ENCODE measurements at places on chromosomes 11 and 22.
A peak's percentile ranks its signal among the peaks of the same experiment; 100 is the strongest.

GRCh38 chr11:3827434-3828186, 13.1 kb downstream of the RHOG start:
- DNase-seq = no peak

- no peak for DNase-seq
Observed at GRCh38 chr11:64090806-64091516, 55.2 kb downstream of the FLRT1 start.

GRCh38 chr22:36816636-36817524, at the start of gene PVALB:
PVALB (minus strand) TSS chr22:36817035; CDS start chr22:36817005, 30 bp downstream.
- no peak for DNase-seq

DNA sequence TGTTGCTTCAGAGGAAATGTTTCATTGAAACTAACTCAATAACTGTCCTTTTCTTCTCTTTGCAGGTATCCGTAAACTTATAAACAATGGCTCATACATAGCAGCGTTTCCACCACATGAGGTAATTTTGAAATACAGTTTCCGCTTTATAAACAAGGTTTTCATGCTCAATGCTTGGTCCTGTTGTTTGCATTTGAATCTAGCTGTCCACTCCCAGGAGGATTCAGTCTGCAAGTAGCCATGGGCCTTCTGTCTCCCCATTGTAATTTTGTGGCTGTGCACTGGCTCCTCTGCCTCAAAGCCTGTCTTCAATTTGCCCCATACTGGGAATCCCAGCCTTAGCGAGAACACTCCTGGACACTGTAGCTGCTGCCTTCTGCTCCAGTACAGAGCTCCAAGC, 34.7 kb downstream of the MUC15 start:
- DNase-seq = no peak

GRCh38 chr11:70557742-70558485, 159.6 kb downstream of the CTTN start:
- DNase-seq = no peak

- DNase-seq = no peak
Observed at GRCh38 chr11:126479178-126479930, 123.9 kb downstream of the ST3GAL4 start.

DNA sequence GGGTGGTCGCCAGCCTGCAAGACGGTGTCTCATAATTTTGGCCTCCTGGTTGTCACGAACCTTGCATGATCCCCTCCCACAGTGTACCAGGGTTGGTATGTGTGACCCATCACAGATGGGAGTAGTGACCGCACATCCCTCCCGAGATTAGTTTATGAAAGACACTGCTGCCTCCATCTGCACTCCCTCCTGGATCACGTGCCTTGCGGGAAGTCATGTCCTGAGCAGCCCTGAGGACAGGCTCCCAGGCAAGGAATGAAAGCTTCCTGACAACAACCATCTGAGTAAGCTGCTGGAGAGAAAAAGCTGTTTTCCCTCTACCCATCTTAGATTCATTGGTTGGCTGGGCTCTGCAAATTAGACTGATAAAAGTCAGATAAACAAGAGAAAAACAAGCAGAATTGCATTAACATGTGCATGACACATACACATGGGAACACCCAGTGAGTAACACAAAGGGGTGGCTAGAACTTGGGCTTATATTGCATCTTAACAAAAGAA, 14.4 kb upstream of the PAMR1 start:
- DNase-seq = no peak

DNA sequence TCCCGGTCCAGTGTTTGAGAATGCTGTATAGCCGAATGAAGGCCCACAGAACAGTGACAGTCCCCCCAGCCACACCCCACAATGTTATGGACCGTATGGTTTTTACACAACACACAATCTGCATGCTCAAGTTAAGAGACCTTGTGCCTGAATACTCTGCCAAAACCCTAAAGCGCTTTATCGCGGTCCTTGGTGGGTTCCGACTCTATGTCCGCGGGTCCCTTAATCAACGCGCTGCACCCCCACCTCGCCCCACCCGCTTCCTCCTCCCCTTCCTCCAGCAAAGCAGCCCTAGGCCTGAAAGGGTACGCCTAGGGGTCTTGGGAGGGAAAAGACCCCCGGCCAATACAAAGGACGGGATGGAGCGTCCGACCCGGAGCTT, 442 bp downstream of the COPB1 start:
- no peak for DNase-seq

GRCh38 chr11:133687781-133688180, 155.5 kb upstream of the OPCML start:
- DNase-seq = no peak

- DNase-seq = no peak
Observed at GRCh38 chr11:13126430-13126829, 117.3 kb downstream of the RASSF10 start.

DNA sequence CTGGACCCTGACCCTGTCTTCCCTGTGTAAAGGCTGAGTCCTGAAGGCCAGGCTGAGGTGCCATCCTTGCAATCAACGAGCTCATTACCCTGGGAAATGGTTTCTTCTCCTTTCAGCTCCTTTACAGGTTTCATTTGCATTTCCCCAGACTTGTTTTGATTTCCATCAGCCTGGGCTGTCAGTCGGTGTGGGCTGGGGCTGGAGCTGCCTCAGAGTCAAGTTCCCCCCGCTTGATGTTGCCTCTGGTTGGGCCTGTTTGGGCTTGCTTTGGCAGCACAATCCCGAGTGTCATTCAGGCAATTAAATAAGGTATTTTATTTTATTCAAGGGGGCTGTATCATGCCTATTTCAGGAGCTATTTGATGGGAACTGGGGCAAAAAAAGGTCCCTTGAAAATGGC, 424.9 kb downstream of the INSC start:
- no peak for DNase-seq

DNA sequence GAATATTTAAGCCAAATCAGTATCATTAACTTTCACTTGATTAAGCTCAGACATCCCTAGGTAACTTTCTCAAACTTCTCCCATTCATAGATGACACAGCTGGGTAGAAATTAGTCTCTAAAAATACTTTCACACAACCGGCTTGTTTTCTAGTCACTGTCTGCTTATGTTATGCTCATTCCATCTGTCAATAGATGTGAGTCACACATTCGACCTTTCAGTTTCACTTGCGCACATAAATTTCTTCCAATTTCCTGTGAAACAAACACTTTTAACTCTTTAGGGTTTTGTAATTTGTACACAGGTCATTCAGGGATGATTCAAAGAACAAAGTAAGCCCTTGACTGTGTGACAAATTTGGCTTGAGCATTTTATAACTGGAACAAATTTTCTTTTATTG, 723.0 kb downstream of the KCNA4 start:
- no peak for DNase-seq

DNA sequence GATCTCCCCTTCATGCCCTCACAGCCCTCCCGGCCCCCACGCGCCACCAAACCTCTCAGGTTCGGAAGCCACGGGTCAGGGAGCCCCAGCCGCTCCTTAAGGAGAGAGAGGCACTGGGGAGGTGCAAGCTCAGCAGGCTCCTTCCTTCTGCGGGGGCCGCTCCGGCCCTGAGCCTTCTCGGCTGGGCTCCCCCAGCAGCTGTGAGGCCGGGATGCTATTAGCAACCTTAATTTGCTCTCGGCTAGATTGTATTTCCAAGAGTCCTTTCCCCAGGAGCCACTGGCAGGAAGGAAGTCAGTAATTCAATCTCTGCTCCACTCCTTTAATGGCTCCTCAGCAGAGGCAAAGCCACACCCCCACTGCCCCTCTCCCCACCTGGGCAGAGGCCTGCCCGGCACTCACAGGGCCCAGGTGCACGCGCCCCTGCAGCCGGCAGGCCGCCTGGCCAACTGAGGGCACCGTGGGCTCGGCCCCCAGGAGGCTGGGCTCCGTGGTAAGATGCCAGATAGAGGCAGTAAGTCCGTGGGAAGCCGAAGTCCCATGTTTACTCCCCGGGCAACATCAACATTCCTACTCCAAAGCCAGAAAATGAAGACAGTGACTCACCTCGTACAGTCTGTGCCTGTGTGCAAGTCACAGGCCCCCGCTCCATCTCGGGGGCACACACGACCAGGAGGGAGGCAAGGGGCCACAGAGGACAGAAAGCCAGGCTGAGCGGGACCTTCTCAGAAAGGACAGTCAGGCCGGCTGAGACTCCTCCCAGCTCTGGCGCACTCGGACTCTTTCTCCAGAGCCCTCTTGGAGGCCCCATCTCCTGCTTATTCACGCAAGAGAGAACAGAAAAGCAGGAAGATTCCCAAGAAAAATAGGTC, 5.2 kb downstream of the IGSF9B start:
- DNase-seq = peak; percentile 68

DNA sequence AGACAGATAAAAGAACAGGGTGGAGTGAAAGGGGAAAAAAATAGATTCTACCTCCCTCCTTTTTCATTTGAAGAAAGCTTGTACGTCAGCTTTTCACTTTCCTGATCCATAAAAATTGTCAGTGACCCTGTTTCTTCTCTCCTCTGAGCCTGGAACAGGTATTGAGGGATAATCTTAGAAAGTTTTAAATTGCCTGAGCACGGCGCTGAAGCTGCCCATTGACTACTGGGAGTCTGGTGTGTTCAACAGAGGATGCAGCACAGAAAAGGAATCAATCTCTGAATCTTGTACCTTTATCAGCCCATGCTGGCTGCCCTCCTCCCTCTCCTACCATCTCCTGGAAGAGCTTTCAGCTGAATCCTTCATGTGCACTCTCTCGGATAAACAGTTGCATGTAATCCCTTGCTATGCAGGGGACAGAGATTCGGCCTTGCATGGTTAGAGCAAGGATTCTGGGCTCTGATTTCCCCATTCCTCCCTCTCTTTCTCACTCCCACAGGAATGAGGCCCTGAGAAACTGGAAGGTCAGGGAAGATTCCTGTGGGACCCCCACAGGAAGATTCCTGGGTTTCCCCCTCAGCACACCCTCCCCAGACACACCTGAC, 162.4 kb upstream of the SYN3 start:
- DNase-seq = no peak

GRCh38 chr11:95358511-95359340, 127.7 kb upstream of the SESN3 start:
- DNase-seq = no peak

DNA sequence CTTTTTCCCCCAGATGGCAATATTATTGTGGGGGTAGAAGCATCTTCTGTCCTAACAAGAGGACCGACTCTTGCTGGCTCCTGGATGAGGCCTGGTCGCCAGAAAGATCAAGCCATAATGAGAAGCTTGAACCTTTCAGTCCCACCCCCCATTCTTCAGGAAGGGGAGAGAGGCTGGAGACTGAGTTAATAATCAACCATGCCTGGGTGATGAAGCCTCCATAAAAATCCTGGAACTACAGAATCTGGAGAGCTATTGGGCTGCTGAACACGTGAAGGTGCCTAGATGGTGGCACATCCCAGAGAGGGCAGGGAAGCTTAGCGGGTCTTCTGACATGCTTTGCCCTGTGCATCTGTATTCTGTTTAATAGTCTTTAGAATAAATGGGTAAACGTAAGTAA, 16.3 kb downstream of the AP5B1 start:
- DNase-seq = no peak

- DNase-seq = no peak
Observed at GRCh38 chr11:68767672-68768071, 16.4 kb upstream of the TESMIN start.

DNA sequence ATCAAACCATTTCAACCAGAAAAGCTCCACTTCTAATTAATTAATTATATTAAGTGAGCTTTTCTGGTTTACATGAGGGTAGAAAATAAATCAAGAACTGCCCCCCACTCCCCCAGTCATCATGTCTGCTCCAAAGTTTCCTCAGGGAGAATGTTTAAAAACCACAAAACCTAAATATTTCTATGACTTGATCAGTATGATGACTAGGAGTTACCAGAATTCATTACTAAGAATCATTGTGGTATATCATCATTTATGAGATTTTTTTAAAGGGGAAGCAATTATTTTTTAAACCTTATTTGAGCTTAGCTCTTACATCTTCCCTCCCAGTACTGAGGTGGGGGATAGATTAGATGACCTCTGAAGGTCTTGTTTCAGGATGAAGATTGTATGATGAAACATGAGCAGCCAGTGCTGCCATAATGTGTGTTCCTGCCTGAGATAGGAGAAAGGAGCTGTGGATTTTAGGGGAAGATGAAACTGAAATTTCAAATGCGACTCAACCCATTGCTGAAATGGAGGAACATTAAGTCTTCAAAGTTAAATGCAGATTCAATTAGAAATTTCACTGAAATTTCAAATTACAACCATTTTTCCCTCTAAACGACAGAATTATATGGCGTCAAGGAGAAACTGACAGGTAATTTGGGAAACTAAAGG, 401.3 kb upstream of the CADM1 start:
- no peak for DNase-seq

- DNase-seq = no peak
Observed at GRCh38 chr11:125239585-125240560, 75.3 kb downstream of the PKNOX2 start.

DNA sequence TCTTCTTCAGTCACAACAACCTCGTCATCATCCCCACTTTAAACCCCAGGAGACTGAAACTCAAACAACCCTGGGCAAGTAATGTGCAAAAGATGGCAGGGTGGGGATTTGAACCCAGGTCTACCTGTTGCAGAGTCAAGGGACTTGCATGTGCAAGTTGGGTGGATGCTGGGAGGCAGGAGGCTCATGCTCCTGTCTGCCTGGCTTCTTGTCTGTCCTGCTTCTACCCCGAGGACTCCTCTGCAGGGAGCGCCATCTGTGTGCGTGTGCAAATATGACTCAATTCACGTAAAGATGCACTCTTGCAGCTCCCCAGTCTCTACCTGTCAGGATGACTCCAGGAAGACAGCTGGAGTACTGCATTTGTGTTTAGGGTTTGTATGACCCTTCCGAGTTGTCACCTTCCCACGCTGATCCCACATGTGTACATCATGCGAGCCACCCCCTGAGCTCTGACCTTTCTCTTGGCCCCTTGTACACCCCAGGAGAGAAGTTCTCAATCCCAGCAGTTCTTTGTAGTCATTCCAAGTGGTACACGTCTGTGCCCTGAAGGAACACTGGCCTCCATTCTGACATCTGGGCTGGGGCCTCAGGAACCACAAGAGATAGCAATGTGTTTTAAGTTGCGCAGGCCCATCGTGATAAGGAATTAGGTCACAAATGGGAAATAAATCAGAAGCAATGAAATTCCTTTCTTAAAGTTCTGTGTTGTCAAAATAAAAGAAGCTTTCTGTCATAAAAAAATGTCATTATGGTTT, 95.7 kb downstream of the CWC15 start:
- DNase-seq = no peak

GRCh38 chr11:33987975-33988580, 63.5 kb upstream of the CAPRIN1 start:
- DNase-seq = peak; percentile 39

- no peak for DNase-seq
Observed at GRCh38 chr11:2093575-2094353, 45.4 kb downstream of the IGF2 start.

- DNase-seq = no peak
Observed at GRCh38 chr11:86703987-86704386, 31.6 kb upstream of the ME3 start.

DNA sequence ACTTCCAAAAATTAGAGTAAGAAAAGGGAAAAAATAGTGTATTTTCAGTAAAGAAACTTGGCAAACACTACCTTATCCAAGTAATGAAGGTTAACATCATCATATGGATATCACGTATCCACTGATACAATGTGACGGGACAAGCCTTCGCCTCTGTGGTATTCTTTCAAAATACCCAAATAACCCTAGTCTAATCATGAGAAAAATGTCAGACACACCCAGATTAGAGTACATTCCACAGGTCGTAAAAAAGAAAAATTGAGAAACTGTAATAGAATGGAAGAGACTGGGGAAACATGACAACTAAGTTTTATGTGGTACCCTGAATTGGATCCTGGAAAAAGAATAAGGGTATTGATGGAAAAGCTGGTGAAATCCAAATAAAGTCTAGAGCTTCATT, 48.9 kb downstream of the NARS2 start:
- no peak for DNase-seq

Measured in H54 (cell line).